ENCODE measurements at places on chromosomes 5 and 9.

GRCh38 chr5:96121364-96121763 lies 159.7 kb upstream of the ELL2 start:
- DNase-seq = no peak

GRCh38 chr5:39501397-39501796 lies 76.6 kb upstream of the DAB2 start:
- DNase-seq = no peak

DNA sequence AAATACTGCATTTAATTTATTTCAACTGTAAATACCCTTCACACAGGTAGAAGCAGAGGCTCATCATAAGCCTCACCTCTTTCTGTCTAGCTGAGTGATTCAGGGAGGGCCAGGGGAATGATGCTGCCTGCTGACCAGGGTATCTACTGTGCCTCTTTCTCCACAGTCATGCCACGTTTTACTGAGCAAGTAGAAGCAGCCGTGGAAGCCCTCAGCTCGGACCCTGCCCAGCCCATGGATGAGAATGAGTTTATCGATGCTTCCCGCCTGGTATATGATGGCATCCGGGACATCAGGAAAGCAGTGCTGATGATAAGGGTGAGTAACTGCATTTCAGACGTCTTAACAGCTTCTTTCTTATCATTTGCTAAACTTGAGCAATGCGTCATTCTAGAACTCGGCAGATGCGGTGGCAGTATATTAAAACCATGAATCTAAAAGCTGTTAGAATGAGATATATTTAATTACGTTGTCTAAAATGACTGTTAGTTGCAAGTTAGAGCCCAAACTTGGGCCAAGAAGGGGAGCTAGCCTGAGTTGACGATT lies 50.0 kb upstream of the LRRTM2 start:
- no peak for DNase-seq

DNA sequence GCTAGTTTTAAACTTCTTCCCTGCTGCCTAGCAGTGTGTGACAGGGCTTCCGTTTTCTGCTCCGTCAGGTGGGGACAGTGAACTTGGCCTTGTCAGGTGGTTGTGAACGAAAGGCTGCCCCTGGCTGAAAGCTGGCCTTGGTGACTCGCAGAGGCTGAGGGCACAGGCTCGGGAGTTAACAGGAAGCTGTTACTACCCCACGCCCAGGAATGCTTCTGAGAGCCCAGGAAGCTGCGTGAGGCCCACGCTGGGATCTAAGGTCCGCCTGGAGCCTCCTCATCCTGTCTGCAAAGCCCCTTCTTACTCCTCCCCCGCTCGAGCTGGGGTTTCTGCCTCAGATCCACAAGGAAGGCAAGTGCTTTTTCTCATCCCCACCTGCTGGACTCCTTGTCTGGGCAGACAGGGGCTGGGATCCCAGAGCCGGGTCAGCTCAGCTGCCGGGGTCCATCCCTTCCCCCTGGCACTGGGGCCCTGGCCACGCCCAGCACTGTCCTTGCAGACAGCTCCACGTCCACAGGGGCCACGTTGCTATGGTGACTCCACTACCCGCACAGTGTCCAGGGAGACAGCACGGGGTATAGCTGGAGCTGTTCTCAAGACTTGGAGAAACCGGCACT lies 124.7 kb upstream of the TBC1D2 start:
- DNase-seq = no peak

GRCh38 chr5:59525957-59526356 lies 367.6 kb downstream of the PDE4D start:
- DNase-seq = no peak

- DNase-seq = peak; percentile 100
Measured at GRCh38 chr9:15552636-15553527, at the start of gene CCDC171. Gene CCDC171 (plus strand): TSS chr9:15553043. CDS start chr9:15564089, 11,046 bp downstream.

DNA sequence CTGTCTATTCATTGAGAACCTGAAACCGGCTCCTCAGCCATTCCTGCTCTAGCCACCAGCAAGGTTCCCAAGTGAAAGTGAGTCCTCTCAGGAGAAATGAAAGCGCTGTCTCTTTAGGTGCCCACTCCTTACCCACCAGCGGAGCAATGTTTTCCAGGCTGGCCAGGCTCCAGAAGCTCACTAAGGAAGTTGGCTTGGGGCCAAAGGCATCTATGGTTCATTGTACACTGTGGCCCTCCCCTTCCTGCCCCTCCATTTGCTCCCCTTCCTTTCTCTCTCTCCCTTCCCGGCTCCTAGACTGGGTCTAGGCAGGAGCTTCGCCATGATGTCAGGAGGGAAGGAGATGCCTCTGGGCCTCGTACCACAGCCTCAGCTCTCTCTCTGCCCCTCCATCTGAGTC lies 1.1 kb upstream of the GABRP start:
- no peak for DNase-seq

DNA sequence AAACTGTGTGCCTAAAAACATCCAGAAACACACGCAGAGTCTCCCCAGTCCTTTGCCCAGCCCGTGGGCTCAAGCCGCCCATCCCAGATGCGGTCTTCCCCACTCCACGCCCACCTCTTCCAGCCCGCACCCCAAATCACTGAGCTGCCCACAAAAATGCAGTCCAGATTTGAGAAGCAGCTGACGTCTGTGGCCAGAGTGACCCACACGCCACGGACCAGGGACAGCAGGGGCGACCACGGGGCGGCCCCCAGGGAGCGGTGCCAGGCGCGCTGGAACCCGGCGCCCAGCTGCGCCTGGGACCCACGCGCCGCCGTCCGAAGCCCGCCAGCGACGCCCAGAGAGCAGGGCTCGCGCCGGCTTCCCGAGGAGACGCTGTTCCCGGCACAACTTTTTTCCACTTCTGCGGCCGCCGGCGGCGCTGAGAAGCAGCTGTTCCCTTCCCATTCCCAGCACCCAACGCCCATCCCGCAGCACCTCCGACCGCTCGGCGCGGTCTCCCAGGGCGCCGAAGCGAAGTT lies 674 bp downstream of the LHFPL2 start:
- DNase-seq = no peak

DNA sequence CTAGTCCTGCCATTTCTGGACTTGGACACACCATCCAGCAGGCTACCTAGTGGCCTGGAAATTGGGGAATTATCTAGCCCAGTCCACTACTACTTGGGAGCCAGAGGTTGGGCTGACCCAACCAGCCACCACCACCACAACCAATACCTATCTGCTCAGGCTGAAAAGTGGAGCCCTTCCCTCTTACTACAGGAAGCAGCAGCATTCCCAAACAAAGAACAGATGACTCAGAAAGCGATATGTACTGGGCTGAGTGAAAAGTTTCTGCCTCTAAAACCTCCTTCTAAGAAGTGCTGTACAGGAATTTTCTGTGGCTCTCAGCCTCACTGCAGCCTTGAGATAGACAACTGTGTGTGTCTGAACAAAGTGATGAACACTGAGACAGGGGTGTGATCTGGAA lies 279.4 kb downstream of the CDH10 start:
- no peak for DNase-seq

GRCh38 chr5:73952872-73953271 lies 326.9 kb downstream of the ARHGEF28 start:
- no peak for DNase-seq

- no peak for DNase-seq
Measured at GRCh38 chr5:28421141-28421540, 1382.8 kb upstream of the CDH9 start.

DNA sequence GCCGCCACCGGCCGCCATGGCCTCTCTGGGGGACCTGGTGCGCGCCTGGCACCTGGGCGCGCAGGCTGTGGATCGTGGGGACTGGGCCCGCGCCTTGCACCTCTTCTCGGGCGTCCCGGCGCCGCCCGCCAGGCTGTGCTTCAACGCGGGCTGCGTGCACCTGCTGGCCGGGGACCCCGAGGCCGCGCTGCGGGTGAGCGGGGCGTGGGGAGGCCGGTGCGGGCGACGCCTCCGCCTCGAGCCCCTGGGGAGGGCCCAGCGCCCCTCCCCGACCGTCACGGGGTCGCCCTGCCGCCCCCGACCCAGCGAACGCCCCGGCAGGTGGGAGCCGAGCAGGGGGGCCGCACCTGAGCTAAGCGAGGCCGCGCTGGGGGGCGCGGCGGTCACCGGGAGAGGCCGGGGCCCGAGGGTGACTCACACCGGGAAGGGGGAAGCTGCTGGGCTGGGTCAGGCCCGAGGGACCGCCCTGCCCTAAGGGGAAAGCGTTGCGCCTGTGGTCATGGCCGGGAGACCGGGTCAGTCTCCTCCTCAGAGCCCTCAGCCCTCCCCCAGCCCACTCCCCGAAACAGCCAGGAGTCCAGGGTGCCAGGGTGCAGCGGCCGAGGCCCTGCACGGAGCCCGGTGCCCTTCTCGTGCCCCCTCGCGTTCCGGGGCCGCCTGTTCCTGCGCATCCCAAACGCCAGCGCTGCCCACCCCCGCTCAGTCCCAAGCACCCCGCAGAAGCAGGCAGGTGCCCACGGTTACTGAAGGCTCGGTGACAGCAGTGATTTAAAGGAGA lies 510 bp downstream of the NOXA1 start:
- DNase-seq = peak; percentile 62

GRCh38 chr9:131237931-131238401 lies 38.3 kb downstream of the FAM78A start:
- DNase-seq = peak; percentile 82

DNA sequence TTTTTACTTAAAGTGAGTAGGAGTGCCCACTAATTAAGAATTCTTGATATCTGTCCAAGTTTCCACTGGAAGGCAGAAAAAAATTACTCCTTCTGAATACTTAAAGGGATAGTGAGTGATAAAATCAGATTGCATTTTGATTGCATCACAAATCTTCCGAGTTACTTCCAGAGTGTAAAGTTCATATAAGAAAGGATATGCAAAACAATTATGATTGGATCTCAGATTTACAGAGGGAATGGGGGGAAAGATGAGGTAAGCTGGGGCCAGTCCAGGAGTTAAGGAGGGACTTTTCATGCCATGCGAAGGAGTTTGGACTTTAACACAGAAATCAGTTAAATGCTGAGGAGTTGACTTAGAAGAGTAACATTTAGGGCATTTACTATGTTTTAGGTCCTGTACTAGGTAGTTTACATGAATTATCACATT lies 9.3 kb upstream of the RNF145 start:
- DNase-seq = no peak

GRCh38 chr9:101028346-101029314 lies at the start of gene PLPPR1:
Gene PLPPR1 (plus strand): TSS chr9:101028727.
- no peak for DNase-seq

DNA sequence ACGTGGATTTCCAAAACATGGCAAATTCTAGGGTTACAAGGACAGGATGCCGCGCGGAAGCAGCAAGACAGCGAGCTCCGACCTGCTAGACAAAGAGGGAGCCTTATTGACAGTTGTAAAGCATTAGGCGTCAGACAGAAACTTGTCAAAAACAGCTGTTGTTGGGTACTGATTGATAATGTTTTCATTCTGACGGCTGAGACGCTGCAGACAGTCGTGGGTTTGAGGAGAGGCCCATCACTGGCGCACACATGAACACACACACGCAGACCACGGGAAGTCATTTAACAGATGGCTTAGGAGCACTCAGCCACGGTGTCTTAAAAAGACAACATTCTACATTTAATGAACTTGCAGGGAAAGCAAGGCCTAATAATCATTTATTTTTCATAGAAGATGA lies 324.0 kb downstream of the NDUFS4 start:
- no peak for DNase-seq

- no peak for DNase-seq
Measured at GRCh38 chr9:132732326-132733259, 62.3 kb downstream of the GTF3C4 start.

GRCh38 chr5:158725297-158725851 lies 374.3 kb downstream of the EBF1 start:
- DNase-seq = peak; percentile 19

GRCh38 chr9:638152-638551 lies 203.3 kb upstream of the DMRT1 start:
- no peak for DNase-seq

Measured in NB4 (cell line).